ENCODE measurements at places on chromosomes 6 and 20.

GRCh38 chr6:72746276-72746675, 124.4 kb downstream of the KCNQ5 start:
- no peak for DNase-seq

DNA sequence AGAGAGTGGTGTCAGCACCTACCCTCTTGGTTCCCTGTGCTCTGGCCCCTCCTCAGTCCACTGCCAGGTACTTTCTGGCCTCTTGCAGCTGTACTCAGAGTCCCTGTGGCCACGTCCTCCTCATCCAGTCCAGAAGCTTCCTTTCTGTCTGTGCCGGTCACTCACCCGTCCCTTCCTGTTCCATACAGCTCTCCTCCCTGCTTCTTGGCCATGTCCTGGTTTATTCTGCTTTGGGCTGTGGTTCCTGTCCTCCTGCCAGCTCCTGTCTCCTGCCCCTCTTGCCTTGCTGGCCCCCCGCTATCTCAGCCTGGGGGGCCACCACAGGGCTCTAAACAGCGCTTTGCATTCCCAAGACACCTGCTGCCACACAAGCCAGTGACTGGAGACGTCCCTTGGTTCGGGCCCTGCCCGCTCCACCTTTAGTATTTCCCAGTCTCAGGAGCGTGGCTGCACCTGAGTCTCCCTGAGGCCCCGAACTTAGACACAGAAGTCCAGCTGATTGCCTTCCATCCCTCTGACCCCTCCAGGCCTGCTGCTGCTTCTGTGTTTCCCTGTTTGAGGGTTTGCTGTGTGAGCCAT, 15.5 kb upstream of the RBM38 start:
- no peak for DNase-seq

DNA sequence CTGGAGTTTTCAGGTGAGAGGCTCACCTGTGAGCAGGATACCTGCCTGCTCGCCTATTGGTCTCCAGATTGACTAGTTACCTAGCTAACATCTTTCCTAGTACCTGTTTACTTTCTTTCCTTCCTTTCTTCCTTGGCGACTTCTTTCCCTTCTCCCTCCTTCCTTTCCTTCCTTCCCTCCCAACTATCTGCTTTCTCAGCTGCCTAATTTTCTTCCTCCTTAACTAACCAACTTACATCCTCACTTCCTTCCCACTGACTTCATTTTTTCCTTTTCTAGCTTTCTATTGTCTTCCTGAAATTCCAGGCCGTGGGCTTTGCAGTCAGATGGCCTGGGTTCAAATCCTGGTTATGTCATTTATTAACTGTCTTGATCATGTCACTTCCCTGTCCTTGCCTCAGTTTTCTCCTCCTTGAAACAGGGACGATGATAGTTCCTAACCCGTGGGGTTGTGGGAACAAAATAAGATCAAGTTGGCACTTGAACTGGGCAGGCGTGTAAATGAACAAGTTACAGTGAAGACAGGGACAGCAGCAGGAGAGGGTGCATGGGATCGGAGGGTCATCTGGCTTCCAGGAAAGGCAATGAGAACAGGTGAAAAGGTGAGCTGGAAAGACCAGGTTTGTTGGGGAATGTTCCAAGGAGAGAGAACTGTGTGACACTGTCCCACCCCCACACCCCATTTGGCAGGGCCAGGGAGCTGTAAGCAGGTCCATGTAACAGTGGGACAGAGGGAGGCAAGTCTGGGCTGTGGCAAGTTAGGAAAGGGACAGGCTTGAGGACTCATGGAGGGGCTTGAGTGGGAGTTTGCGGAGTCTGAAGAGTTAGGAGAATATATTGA, 540 bp downstream of the SGK2 start:
- DNase-seq: no peak

DNA sequence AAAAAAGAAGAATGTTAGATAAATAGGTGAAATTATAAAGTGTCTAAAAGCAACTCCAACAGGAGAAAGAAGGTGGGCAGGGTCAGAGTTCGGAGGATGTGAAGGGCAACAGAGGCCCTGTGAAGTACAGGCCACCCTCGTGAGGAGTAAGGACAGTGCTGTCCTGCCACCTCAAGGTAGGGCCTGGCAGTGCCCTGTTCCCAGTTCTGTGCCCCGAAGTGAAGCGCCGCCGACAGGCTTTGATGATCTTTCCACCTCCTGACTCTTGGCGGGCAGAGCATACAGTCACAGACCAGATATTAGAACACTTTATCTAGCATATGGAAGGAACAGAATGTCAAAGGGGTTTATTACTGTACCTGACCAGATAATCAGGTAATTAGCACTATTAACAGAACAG, 75.8 kb downstream of the GJA10 start:
- DNase-seq: no peak

DNA sequence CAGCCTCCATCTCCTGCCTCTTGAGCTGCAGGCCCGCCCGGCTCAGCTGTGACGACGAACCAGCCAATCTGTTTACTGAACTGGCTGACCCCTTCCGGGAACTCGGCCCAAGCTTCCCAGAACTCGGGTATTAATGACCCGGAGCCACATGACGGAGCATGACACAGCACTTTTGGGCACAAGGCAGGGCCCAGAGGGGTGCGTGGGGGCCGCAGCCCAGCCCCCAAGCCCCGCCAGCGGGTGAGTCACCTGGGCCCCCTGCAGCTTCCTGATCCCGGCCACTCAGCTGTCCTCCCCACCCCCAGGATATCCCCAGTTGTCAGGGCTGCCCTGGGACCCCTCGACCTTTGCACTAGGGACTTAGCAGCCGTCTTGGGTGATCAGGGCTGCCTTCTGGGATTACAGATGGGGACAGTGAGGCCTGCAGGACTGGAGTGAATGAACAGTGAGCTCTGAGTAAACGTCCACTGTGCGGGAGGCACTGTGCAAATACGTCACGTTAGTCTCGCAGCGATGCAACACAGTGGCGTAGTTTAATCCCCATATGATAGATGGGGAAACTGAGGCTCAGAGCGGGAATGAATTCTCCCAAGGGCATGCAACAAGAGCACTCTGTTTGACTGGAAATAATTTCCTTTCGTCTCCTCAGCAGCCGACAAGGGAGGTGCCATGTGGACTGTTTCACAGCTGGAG, 102.1 kb downstream of the CEBPB start:
- peak; percentile 85 for DNase-seq

DNA sequence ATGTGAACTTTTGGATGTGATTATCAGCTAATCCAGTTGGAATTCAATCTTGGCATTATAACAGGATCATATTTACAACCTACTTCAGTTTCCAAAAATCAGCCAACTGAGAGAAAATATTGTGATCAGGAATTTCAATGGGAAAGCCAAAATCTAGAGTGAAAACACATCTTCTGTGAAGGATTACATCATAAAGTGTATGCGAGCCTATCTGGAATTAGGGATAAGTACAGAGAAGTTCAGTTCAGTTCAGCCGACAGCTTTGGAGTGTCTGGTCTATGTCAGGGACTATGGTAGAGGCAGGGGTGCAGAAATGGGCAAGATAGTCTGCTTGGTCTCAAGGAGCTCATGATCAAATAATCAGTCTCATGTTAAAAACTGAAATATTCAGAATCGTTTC, 12.3 kb upstream of the PRIM2 start:
- no peak for DNase-seq

DNA sequence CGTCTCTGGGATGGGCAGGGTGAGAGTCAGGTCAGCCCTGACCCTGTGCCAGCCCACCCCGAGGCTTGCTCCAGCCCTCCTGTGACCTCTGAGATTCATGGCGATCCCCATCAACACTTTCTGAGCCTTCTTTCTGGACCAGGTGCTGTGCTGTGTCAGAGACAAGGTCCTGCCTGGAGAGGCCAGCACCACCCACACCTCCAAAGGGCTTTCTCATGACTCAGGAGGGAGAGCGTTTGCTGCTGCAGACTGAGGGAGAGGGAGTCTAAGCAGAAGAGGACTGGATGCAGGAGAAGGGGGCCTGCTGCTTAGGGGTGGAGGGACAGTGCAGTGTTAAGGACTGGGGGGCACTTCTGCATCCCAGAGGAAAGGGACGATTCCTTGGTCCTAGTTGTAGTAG, 193.5 kb downstream of the LRFN2 start:
- DNase-seq: no peak

DNA sequence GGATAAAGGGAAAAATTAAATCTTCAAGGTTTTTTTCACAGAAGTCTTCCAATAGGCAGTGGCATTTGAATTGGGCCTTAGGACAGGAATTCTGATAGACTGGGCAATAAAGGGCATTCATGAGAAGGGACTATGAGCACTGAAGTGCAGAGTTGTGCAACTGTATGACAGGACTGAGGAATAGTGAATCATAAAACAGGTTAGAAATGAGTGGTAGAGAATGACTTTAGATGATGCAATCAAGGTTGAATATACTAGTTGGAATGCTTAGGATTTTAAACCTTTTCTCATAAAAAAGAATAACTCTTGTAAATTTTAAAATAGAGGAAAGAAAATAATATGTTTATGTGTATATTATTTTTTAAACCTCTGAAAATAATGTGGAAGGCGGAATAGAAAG, 944.7 kb downstream of the PHF3 start:
- peak; percentile 2 for DNase-seq

- DNase-seq: peak; percentile 45
Measured at GRCh38 chr20:51966296-51966971, 164.1 kb upstream of the SALL4 start.

GRCh38 chr6:44657206-44657819, 269.8 kb downstream of the CDC5L start:
- DNase-seq: no peak

- no peak for DNase-seq
Measured at GRCh38 chr20:47770935-47771334, 14.3 kb downstream of the SULF2 start.

DNA sequence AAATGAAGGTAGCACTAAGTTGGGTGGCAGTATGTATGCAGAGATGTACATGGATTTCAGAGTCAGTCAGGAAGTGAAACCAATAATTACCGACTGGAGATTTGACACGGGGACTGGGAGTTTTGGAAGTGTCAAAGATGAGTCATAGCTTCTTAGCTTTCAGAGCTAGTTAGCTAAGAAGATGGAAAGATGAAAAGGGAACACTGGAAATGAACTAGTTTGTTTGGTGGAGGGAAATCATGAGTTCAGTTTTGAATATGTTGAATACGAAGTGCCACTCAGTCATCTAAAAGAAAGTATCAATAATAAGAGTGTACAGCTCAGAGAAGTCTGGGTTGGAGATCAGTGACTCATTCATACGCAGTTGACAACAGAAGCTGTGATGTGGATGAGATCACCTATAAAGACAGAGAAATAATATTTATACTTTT, 7.5 kb downstream of the ESF1 start:
- peak; percentile 16 for DNase-seq

GRCh38 chr6:57209030-57209429, 13.1 kb downstream of the RAB23 start:
- DNase-seq: no peak

GRCh38 chr6:125808060-125808459, 17.3 kb downstream of the NCOA7 start:
- DNase-seq: no peak

DNA sequence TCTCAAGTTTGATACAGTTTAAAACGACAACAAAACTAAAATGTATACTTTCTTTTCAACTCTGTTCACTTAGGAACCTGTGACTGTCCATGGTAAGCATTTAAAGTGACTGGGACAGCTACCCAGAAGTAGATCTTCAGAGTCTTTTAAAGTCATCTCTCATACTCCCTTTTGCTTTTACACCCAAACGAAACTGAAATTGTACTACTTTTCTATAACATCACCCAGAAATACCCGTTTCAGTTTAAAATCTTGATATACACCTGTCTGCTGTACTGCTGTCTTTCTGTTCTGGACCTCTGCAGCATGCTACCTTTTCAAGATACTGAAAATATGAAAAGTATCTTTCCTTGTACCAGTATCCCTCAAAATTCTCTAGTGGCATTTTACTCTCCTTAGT, 170.4 kb upstream of the THEMIS start:
- DNase-seq: peak; percentile 1

DNA sequence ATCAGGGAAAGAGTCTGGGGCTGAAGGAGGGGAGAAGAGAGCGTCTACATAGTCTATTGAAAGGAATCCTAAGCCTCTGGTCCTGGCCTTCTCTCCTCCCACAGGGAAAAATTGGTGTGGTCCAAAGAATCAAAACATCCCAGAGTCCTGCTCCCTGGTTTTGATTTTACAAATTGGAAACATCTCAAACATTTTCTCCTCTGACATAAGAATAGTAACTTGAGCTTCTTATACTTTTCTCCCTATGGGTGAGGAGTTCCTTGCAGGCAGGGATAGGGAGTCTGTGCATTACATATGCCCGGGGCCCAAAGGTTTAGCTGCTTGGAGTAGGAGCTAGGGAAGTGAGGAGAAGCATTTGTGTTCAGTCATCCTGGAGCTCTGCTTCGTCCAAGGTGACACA, 120.0 kb upstream of the GGTLC1 start:
- DNase-seq: no peak

DNA sequence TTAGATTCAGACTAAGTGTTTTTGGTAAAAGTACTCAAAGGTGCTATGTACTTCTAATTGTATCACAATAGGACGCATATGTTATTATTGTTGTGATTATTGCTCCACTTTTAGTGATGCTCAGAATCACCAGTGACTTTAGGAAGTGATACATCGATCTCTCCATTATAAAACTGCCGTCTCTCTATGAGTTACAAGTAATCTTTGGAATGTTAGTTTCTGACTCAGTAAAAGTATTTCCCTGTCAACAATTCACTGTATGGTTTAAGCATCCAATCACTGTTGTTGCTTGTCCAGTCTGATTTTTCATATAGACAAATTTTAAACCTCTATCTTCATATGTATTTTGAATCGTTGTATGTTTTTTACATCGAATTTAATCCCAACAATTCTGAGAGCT, 9.4 kb downstream of the DCBLD1 start:
- DNase-seq: no peak

DNA sequence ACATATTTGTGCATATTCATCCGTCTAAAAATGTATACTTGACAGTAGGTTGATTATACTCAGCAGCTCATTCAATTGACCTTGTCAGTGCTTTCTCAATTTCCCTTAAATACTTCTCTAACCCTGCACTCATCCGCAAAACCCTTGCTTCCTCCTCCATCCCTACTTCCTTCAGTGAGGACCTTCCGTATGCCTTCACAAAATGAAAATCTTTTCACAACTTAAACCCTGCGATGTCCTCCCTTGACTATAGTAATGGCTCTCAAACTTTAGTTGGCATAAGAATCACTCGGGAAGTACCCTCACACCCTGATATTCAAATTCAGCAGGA, 5.2 kb downstream of the MBOAT1 start:
- no peak for DNase-seq

- DNase-seq: no peak
Measured at GRCh38 chr6:162488444-162488843, 239.1 kb downstream of the PRKN start.

GRCh38 chr6:118500130-118501015, 47.7 kb upstream of the PLN start:
- DNase-seq: no peak

GRCh38 chr6:155265843-155266535, 2.2 kb downstream of the CLDN20 start:
- DNase-seq: no peak

DNA sequence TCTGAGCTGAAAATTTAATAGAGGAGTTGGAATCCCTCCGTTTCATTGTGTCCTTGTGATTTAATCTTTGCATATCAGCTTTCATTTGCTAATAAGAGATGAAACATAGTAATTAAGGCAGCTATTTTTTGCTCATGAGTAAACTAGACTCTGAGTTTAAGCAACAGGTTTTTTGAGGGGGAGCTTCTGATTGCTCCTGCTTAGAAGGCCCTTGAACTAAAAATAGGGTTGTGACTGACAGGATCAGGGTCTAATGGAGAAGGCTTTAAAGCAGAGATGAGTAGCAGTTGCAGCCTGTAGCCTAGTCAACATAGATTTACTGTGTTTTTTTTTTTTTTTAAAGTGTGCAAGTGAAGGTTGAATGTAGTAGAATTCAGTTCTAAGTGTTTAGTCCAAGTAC, 17.4 kb downstream of the HSF2 start:
- DNase-seq: no peak

- peak; percentile 44 for DNase-seq
Measured at GRCh38 chr6:36839749-36840431, 646 bp upstream of the CPNE5 start.

Measured in activated CD4-positive, alpha-beta T cell treated with anti-CD3 and anti-CD28 coated beads, Interleukin-10, Interleukin-2, amounts not matched to agents 100 ng/mL and 50 ng/mL, durations not matched to agents 16 hours and 8 hours (primary cell).